ENCODE measurements at places on chromosomes 3 and 15.

- DNase-seq, result no peak
Observed at GRCh38 chr15:57785959-57786358, 79.4 kb downstream of the POLR2M start.

DNA sequence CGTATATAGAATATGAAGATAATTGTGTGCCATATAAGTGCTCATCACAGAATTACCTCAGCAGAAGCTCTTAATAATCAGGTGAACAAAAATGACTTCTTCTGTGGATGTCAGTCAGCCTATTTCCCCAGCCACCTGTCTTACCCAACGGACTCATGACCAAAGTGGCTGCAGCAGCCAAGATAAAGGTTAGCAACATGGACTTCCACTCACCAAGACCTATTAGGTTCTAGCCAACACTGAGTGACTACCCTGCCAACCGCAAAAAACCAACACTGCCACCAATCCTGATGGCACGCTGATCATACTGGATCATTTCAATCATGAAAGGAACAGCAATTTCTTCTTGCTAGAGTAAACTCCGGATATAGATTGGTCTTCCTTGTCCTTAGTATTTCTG, 12.1 kb downstream of the SEC11A start:
- DNase-seq, result no peak

GRCh38 chr15:83960192-83960829, 275.3 kb upstream of the GOLGA6L4 start:
- DNase-seq, result no peak

GRCh38 chr3:112767177-112767576, 79.5 kb downstream of the CD200R1L start:
- DNase-seq, result no peak

DNA sequence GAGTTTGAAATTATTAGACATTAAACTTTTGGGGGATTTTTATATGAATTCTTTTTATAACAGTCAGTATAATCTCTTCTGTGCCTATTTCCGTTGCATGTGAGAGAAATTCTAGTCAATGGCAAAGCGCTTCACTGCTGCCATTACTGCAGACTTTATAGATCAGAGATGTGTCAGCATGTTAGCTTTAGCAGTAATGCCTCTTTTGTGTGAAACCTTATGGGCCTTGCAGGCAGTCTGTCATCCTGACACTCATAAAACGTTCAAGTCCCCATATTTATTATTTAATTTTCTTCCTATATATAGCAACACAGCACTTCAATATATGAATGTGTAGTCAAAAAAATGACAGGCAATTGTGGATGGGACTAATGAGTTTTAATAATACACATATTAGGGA, 191.0 kb downstream of the NLGN1 start:
- DNase-seq, result no peak

DNA sequence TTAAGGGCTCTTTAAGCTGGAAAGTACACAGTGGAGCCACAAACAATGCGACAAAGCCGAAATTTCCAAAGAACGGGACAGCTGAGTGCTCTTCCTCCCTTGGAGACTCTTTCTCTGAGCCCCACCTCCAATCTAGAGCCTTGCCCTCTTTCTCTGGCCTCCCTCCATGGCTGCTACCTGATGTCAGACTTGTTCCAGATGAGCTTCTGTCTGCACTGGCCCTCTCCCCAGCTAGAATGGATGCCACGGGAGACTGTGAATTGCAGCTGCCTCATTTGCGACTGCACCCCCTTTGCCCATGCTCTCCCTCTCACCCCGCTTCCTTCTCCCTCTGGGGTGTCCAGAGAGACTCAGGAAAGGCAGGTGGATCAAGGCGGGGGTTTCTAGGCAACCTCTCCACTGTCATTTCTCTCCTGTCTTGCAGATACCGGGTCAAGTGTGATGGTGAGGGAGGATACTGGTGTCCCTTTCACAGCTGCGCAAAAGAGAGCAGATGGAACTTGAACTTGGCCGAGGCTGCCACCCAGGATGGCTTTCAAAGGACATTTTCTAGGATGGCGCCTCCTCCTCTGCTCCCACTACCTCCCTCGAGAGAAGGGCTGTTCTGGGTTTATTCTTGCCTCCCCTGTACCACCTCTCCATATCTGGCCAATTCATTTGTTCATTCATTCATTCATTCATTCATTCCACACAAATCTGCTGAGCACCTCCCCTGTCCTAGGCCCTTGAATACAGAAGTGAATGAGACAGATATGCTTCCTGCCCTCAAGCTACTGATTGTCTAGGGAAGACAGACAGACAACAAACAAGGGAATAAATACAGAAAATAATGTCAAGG, 12.8 kb downstream of the ATP2B2 start:
- DNase-seq, result no peak

DNA sequence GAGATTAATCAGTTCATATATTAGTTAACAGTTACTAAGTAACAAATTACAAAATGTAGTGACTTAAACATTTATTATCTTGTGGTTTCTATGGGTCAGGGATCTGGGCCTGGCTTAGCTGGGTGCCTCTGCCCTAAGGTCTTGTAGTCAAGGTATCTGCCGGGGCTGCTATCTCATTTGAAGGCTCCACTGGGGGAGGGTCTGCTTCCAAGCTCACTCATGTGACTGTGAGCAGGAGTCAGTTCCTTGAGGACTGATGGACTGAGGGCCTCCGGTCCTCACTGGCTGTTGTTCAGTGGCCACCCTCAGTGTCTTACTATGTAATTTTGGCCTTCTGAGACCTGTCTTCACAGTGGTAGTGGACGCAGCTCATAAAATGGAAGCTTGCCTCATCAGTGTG, 135.9 kb upstream of the PLXNA1 start:
- no peak for DNase-seq

DNA sequence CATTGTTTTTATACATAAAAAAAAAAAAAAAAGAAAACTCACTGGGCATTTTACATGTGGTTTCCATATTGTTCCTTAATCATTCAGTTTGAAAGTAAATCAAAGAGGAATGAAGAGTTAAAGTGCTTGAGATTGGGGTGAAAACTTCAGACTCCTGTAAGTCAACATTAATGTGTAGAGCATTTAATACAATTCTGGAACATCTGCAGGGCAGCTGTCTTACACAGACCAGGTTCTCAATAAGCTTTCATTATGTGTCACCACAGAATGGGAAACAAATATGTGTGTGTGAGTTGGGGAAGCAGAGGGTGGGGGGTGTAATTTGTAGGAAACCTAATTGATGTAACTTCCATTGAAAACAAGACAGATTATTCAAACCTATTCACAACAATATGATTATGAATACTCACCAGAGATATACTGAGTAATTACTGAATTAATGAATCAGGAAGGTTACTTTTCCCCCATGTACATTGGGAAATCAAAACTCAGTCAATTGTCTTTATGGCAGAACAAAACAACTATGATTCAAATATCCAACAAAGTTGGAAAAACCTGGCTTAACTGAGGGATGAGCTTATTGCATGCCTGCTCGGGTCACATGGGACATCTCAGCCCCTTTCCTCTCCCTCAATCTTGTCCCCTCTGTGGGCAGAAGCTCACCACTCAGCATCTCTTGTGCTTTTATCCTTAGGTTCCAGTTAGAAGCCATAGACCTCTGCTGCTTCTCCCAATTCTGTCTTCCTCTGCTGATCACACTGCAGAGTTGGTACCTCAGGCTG, 281.2 kb upstream of the THBS1 start:
- DNase-seq, result no peak

DNA sequence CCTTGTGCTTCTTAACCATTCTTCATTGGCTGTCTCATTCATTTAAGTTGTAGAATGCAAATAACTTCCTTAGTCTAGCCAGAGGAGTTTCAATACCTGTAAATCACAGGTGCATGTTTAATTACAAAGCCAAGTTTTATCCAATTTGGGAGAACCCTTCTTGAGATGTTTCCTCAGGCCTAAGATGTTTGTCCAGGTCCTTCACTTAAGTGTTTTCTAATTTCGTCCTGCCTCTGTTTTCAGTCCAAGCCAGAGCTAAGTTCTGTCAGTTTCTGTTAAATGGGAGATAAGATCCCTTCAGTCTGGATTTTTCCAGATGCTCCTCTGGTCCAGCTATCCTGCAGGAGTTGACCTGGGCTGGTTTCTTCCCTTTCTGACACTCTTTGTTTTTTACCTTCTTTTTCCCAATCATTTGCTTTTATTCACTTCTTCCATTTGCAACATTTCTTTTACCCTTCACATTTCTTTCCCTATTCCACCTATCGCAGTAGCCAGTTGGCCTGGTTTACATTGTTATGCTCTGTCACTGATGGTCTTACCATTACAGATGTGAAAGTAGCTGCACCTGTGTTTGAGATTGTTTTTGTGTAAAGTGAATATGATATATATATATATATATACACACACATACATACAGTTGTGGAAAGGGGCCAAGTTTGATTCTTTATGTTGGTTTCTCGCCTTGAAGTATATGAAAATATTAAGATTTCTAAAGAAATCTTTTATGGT, 34.5 kb downstream of the EIF2AK4 start:
- DNase-seq, result no peak
